T-helper 17 cell (primary cell): ENCODE measurements at places on chromosomes 2 and 18. TPM values are rescaled to one million over a fixed set of nuclear protein-coding genes. Genes with fewer than 3 reads are reported as not detected.

DNA sequence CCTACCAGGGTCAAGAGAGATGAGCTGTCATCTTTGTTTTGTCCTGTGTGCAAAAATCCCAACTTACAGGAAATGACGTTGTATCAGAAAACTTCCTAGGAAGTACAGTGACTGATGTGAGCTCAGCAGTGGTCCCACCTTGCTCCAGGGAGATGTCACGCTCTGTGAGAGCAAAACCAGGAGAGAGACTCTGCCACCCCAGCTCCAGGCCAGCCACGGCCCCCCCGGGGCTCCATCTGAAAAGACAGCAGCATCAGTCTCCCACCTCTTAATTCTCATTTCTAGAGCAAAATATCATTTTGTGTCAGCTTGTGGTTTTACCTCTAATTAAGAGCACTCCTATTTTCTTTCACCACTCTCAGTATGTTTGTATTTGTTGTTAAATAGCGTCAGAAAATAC is 57.5 kb downstream of the MYL12B start:
- no peak for DNase-seq

GRCh38 chr2:18237298-18237697 is 323.2 kb downstream of the RDH14 start:
- no peak for DNase-seq

DNA sequence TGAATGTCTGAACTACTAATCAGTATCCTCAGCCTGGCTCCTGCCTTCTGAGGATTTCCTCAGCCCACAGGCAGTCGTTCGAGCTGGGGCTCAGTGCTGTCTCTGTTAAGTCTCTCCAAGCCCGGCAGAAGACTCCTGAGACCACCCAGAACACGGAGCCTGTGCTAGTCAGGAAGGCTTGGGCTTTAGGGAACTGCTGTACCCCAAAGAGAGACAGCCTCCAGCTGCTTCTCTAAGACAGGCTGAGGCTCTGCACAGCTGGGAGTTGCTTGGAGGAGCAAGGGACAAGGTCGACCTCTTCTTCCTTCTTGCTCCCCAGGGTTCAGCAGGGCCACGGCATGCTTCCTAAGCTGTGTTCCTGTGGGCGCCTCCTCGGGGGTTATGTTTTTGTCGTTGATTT is 283.4 kb upstream of the MYT1L start:
- no peak for DNase-seq

DNA sequence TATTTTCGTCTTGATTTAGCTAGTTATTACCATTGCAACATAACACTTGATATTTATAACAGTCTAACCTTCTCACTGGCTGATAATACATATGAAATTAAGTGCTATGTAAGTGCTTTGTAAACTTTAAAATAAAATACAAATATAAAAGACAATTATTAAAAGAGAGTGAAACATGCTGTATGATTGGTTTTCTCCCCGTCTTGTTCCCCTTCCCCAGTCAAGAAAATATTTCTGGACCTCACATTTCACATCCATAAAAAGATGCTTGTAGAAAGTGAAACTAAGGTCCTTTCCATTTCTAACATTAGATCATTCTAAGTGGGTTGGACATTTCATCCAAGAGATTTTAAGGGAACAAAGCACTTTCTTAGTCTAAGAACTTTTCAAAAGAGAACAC is 310.2 kb upstream of the LRATD1 start:
- DNase-seq, result no peak

DNAJC5G gene
- total RNA-seq, result not detected

CD28 gene
- 177 TPM for total RNA-seq

LGALSL gene
- total RNA-seq, result 2.5 TPM

DNA sequence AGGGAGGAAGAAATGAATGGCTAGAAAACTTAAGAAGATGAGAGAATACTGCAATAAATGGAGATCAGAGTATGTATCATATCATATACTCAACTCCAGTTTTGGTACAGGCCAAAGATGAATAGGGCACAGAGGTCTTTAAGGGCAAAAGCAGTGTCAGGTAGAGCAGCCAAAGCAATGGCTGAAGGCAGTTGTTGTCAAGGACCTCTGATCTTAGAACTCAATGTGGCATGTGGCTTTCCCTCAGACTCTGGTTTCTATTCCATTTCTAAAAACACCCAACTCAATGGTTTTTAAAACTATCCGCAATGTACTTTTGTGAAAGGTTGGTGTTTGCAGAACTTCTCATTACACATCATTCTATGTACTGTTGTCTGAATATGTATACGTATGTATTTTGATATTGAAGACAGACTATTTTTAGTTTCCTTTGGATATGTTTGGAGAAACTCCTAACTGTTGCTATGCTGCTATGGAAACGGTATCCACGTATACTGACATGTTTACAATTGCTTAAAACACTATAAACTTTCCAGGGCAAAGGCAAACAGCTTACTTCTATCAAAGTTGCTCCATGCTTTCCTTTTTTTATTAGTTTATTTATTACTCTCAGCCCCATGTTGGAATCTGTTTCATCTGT is 58.1 kb upstream of the PELI1 start:
- DNase-seq, result no peak

GRCh38 chr2:4381049-4381448 is 677.7 kb downstream of the DCDC2C start:
- no peak for DNase-seq

- no peak for DNase-seq
Observed at GRCh38 chr2:127771756-127772155, 39.2 kb downstream of the WDR33 start.

DNA sequence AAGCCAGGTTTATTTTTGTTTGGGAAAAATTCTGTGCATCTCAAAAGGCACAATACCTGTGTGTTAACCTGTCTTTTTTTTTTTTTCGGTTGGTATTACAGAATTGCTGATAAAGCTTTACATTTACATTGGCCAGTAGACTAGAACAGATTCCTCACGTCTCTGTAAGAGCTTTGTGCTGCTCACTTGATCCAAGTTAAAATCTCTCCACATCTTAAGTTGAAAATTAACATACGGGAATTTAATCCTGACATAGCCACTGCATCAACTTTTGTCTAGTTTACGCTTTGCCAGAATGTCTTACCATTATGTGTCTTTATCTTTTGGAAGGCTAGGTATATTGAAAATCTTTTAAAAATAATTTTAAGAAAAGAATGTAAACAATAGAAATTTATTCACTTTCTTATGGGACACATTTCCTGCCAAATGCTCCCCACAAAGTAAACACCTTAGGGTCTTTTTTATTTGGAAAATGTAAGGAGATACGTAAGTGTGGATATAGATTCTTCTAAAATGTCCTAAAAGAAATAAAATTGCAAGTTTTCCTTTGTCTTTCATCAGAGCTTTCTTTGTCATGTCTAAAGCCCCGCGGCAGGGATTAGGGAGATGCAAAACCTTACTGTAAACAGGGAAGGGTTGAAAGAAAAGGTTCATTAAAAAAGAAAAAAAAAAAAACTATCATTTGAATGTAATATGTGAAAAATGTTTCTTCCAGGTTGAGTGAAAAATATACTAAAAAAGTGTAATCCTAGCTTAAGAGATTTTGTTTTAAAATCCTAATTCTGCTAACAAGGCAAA is 912.8 kb downstream of the NRXN1 start:
- no peak for DNase-seq

DNA sequence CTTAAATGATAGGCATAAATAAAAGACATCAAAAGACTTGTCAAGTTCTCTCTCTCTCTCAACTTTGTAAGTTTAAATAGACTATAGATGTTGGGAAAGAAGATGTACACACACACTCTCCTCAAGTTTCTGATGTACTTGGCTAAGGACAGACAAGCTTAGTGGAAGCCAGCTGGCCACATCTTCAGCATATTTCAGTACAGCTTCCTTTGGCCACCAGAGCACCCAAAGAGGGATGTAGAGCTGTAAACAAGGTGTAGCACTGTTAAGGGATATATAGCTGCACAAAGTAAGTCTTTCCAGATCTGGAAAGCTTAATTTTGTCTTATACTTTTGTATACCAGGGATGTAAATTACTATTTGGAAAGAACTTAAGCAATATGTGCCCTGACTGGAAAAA is 64.3 kb upstream of the MSTN start:
- no peak for DNase-seq

PRSS56 gene
- not detected for total RNA-seq

- no peak for DNase-seq
Observed at GRCh38 chr2:36915627-36916026, 50.7 kb downstream of the STRN start.

- no peak for DNase-seq
Observed at GRCh38 chr2:150230004-150230403, 257.5 kb downstream of the RND3 start.

DNA sequence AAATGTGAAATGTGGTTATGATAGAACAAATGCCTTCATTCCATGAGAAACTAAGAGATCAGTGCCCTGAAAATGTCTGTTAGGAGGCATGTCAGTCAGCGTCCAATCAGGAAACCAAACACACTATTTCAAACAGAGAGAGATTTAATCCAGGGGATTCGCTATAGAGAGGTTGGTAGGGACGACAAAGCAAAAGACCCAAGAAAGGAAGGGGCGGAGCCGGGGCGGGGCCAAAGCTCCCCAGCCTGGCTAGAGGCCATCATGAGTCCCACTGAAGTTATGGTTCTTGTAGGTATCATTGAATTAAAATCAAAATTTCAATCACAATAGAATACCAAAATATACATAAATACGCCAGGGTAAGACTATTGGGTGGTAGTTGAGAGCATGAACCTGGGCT is 32.9 kb upstream of the RNF149 start:
- no peak for DNase-seq

DNA sequence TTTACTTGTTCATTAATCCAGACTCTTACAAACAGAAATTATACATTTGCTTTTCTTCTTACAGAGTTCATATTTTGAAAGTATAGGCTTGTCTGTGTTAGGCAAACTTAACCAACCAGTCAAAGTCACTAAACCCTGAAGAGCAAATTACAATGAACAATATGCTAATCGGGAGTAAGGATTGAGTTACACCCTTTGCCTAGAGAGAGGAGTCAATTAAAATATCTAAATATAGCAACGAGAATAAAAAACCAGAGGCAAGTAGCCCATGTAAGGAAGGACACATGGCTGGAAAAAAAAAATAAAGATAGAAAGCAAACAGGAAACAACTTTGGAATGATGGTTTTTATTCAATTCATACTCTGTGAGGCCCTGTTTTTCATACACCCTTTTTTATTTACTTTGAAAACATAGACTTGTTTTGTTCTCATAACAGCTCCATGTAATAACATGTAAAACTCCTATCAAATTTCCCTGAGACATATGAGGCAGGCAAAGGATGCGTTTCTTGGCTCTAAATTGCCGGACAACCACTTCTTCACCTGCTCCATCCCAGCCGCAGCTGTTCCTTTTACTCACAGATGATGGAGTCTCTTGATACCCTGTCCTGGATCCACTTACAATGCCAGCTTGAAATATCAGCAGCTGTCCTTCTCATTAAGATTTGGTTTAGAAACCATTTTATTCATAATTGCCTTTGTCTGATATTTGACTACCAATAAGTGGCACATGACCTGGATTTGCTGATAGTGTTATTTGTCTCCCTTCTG is 767.7 kb upstream of the GCFC2 start:
- DNase-seq, result no peak

DNA sequence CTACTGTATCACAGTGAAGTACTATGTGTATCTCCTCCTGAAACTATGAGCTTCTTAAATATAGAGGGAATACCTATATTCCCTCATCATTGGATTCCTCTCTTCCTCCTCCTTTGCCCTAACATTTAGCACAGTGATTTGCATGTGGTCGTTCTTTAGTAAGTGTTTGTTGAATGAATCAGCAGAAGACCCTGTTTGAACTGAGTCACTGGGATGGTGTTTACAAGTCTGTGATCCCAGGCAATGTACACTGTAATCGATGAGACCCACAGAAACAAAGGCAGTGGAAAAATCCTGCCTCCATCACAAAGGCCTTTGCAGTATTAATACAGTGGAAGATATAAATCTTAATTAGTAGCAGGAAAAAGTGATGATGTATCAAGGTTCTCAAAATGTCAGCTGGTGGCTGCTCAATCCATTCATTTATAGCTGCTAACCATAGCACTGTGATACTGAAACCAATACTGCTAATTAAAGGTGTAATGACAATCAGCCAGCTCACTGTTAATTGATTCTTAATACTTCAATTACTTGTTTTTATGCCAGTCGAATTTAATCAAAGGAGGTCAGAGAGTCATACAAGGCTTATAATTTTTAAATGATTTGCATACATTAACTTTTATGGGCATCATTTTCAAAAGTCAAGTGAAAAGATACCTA is 20.8 kb upstream of the MYO3B start:
- DNase-seq, result no peak

DUSP2 gene
- 240 TPM for total RNA-seq

GRCh38 chr2:118987886-118988285 is 45.9 kb downstream of the MARCO start:
- no peak for DNase-seq

PIEZO2 gene
- not detected for total RNA-seq

DNA sequence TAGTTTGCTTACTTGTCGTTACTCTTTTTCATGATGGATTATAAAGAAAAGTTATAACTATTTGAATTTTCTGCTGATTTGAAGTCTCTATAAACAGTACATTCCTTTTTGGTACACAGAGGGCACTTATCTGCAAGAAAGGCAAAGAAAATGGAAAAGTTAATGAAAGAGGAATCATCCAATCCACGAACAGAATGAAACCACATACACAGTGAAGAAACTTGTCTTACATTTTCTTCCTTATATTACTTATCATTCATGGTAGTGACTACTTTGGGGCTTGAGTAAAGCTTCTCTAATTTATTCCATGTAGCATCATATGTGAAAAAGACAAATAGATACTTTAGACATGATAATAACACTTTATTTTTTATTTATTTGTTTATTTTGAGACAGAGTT is 14.8 kb upstream of the ACTR3 start:
- no peak for DNase-seq

GRCh38 chr2:95295376-95295775 is 1.8 kb upstream of the KCNIP3 start:
- DNase-seq, result no peak

GRCh38 chr2:135948642-135949355 is 36.6 kb downstream of the DARS1 start:
- DNase-seq, result no peak
